ENCODE measurements at places on chromosomes 3 and 15. TPM values are rescaled to one million over a fixed set of nuclear protein-coding genes. Genes with fewer than 3 reads are reported as not detected.

TGM4 gene
- 0.14 TPM for total RNA-seq

GRCh38 chr3:61141697-61142096 is 109.6 kb downstream of the FHIT start:
- no peaks in the 10 kb centered on the region for H3K4me1 ChIP-seq
- H3K36me3 ChIP-seq, result no peaks in the 10 kb centered on the region
- no peak overlapping the region for H3K4me3 ChIP-seq
- no peak overlapping the region for H3K27ac ChIP-seq
- no peaks in the 10 kb centered on the region for H3K27me3 ChIP-seq

- no peak overlapping the region for H3K27ac ChIP-seq
- DNase-seq, result no peak
- no peaks in the 10 kb centered on the region for H3K27me3 ChIP-seq
These were observed 177.1 kb upstream of the GALNT15 start for GRCh38 chr3:15997274-15997943.

EEFSEC gene
- total RNA-seq, result 38.9 TPM

IMPG2 gene
- 0.50 TPM for total RNA-seq

- H3K36me3 ChIP-seq, result peaks cover 35% of the 10 kb centered on the region
- peaks cover 31% of the 10 kb centered on the region for H3K4me1 ChIP-seq
- peak overlapping the region; percentile 19 for H3K27ac ChIP-seq
- H3K27me3 ChIP-seq, result no peaks in the 10 kb centered on the region
- no peak overlapping the region for H3K4me3 ChIP-seq
- no peak for DNase-seq
These were observed 75.3 kb downstream of the TGFBR2 start for GRCh38 chr3:30681649-30682211.

Data from Calu3 (cell line).